Gastrocnemius medialis (tissue), 4 donors: ENCODE measurements at places on chromosomes 11 and 22. TPM values are rescaled to one million over a fixed set of nuclear protein-coding genes. Genes with fewer than 3 reads are reported as not detected.

DNA sequence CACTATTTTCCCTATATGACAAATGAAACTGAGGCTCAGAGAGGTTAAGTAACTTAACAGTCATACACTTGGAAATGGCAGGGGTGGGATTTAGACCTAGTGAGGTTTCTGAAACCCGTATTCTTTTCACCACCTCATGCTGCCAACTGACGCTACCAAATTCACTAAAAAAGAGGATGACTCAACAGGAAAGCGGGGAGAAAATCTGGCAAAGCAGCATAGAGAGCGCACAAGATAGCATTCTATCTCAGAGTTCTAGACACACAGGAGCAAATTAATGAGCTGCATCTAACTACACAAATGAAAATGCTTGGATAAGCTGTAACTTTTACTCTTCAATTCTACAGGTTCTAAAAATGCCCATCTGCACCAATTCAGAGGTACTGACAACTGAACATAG lies 136.4 kb downstream of the RBFOX2 start:
- H3K27ac ChIP-seq: no peak overlapping the region
- H3K4me3 ChIP-seq: peak overlapping the region; percentile 10
- no peaks in the 10 kb centered on the region for H3K36me3 ChIP-seq
- H3K27me3 ChIP-seq: no peaks in the 10 kb centered on the region

DNA sequence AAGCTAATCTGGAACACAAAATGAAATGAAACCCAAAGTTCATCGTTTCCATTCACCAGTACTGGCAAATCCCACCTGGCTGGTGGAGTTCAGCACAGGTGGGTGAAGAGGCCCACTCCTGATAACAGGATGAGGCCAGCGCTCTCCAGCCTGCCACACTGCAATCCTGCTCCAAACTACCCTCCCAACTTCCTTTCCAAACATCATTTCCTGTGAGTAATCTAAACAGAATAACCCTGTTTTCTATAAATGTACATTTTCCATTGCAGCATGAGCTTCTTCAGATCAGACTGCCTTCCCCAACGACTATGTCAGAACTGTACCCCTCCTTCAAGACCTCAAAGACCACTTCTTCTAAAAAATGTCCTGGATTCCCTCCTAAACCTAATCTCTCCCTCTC lies 15.9 kb upstream of the NFRKB start:
- no peaks in the 10 kb centered on the region for H3K4me1 ChIP-seq
- H3K27me3 ChIP-seq: no peaks in the 10 kb centered on the region
- DNase-seq: no peak
- H3K27ac ChIP-seq: no peak overlapping the region

GRCh38 chr22:28208036-28208435 lies 289.0 kb upstream of the PITPNB start:
- H3K4me3 ChIP-seq: no peak overlapping the region
- H3K36me3 ChIP-seq: no peaks in the 10 kb centered on the region
- DNase-seq: no peak
- H3K27me3 ChIP-seq: no peaks in the 10 kb centered on the region

DNA sequence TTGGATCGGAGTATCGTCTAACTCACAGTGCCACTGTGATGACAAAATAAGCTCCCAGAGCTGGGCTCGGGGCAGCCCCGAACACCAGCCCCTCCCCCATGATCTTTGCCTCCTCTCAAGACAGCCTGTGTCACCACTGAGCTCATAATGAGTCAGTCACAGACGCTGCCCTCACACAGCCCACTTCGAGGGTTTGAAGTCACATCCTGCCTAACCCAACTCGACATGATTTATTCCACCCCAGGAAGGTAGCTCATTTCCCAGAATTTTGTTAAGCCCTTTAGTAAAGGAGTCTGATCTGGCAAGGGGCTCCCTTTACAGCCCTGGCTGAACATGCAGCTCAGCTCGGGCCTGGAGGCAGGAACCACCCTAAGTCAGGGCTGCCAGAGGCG lies 22.8 kb downstream of the MYH9 start:
- H3K27me3 ChIP-seq: no peaks in the 10 kb centered on the region
- DNase-seq: no peak
- no peaks in the 10 kb centered on the region for H3K36me3 ChIP-seq
- no peak overlapping the region for H3K4me3 ChIP-seq
- peaks cover 94% of the 10 kb centered on the region for H3K4me1 ChIP-seq

DNA sequence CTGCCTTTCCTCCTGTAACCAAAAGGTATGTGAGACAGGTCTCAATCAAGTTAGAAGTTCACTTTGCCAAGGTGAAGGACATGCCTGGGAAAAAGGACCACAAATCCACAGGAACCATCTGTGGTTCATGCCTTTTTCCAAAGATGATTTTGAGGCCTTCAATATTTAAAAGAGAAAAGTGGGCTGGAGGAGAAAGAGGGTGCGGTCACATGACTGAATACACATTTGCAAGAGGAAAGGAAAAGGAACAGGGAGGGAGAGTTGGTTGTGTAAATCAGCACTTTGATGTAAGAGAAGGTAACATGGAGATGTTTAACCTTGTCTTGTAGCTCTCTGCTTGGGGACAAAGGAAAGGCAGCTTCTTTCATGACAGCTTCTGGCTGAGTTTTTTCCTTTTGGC lies 21.2 kb downstream of the MOV10L1 start:
- DNase-seq: no peak
- H3K36me3 ChIP-seq: no peaks in the 10 kb centered on the region
- H3K27me3 ChIP-seq: peaks cover 25% of the 10 kb centered on the region
- H3K4me1 ChIP-seq: no peaks in the 10 kb centered on the region

DNA sequence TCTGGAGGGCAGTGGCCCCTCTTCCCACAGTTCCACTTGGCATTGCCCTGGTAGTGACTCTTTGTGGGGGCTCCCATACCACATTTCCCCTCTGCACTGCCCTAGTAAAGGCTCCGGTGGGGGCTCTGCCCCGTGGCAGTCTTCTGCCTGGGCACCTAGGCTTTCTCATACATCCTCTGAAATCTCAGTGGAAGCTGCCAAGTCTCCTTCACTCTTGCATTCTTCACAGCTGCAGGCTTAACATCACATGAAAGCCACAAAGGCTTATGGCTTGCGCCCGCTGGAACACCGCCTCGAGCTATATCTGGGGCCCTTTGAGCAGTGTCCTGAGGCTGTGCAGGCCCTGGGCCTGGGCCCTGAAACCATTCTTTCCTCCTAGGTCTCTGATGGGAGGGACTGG lies 25.3 kb downstream of the PLEKHB1 start:
- H3K27me3 ChIP-seq: no peaks in the 10 kb centered on the region
- no peak overlapping the region for H3K27ac ChIP-seq
- no peaks in the 10 kb centered on the region for H3K36me3 ChIP-seq
- DNase-seq: no peak

GRCh38 chr11:46524201-46524770 lies 69.5 kb downstream of the AMBRA1 start:
- H3K27me3 ChIP-seq: no peaks in the 10 kb centered on the region
- H3K36me3 ChIP-seq: no peaks in the 10 kb centered on the region
- no peak for DNase-seq
- peaks cover 44% of the 10 kb centered on the region for H3K4me1 ChIP-seq

DNA sequence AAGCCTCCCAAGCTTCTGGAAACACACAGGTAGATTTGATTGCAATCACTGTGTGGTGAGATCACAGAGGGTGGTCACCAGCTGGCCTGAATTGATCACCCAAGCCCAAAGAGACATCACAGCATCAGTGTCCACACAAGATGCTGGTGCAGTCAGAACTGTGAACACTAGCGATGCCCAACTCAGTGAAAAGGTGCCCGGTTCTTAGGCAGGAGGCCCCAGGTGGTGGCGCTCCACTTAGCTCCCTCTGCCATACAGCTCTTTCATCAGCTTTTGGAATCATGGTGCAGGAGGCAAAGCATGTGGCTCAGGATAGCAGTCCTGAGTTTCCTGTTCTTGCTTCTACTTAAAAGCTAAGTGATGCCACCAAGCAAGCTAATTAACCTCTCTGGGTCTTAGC lies 11.1 kb downstream of the DGCR2 start:
- H3K36me3 ChIP-seq: no peaks in the 10 kb centered on the region
- DNase-seq: peak; percentile 23
- peaks cover 61% of the 10 kb centered on the region for H3K4me1 ChIP-seq
- H3K27ac ChIP-seq: peak overlapping the region; percentile 90
- H3K27me3 ChIP-seq: no peaks in the 10 kb centered on the region
- no peak overlapping the region for H3K4me3 ChIP-seq

- H3K27me3 ChIP-seq: no peaks in the 10 kb centered on the region
- H3K4me1 ChIP-seq: peaks cover 51% of the 10 kb centered on the region
- H3K36me3 ChIP-seq: no peaks in the 10 kb centered on the region
- DNase-seq: no peak
These were observed 226.4 kb downstream of the ADAMTS15 start for GRCh38 chr11:130674686-130675308.

DNA sequence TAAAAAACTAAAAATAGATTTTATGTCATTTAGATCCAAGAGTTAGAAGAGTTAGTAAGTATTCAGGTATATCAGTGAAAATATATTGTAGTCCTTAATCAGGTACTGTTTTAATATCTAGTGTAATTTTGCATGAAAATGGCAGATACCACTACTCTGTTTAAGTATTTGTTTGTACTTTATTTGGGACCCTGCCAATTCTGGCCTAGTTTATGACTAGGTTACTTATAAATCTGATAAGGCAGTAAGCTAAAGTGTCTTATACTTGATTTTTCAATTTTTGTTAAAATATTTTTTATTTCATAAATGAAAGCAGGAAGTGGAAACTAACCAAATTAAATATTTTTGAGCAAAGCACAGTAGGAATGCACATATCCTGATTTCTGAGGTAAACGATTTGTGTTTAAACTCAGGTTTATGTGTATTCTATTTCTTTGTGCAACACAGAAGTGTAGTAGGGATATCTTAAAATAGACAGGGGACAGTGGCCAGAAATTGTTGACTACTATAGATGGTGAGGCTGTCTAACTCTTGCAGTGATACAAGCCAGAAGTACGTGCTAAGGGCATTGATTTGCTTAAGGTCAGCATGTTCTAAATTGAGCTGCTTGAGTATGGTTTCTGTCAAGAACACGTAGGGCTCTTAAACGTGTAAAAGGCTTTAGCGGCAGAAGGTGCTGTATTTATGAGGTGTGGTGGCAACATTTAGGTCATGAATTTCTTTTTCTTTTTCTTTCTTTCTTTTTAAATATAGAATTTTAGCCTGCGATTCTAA lies 34.0 kb downstream of the HIPK3 start:
- peak overlapping the region; percentile 21 for H3K4me3 ChIP-seq
- H3K36me3 ChIP-seq: peaks cover 9% of the 10 kb centered on the region
- no peaks in the 10 kb centered on the region for H3K27me3 ChIP-seq
- peaks cover 81% of the 10 kb centered on the region for H3K4me1 ChIP-seq
- peak; percentile 54 for DNase-seq

- H3K27ac ChIP-seq: no peak overlapping the region
- H3K4me3 ChIP-seq: no peak overlapping the region
- no peaks in the 10 kb centered on the region for H3K36me3 ChIP-seq
- no peaks in the 10 kb centered on the region for H3K4me1 ChIP-seq
- no peaks in the 10 kb centered on the region for H3K27me3 ChIP-seq
These were observed 636.7 kb downstream of the TBC1D22A start for GRCh38 chr22:47398921-47399790.

DNA sequence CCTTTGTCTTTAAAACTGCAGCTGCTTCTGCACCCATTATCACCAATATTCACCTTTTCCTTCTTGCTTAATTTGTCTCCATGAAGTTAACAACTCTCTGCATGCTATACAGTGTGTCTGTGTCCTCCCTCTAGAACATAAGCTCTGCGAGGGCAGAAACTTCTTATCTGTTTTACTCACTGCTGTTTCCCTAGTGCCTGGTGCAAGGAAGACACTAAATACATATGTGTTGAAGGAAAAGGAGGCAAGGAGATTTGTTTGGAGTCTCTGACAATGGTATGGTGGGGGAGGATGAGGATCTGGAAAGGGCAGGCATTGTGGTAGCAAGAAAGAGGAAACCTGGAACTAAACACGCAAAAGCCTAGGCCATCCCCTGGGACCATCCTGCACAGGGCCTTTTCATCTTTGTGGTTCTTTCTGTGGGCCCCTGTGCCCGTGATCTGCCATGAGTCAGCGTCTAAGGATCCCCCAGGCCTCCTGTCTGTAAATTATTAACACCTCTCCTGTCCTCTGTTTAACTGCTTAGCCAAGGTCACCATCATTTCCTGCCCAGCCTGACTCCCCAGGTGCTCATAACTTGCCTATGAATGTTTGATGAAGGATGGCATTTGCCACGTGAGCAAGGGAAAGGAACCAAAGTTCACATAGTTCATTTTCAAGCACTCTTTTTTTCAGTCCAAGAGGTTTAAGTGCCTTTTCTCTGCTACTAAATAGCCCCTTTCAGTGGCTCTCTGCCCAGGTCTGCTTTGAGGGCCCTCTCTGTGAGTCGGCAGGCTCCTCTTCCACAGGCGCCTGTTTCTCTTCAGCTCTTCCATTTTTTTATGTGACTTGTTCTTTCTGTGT lies 131.1 kb downstream of the RASSF10 start:
- H3K27me3 ChIP-seq: no peaks in the 10 kb centered on the region
- DNase-seq: no peak
- H3K4me1 ChIP-seq: no peaks in the 10 kb centered on the region
- no peaks in the 10 kb centered on the region for H3K36me3 ChIP-seq

- no peak for DNase-seq
- no peaks in the 10 kb centered on the region for H3K4me1 ChIP-seq
- H3K27me3 ChIP-seq: no peaks in the 10 kb centered on the region
- no peak overlapping the region for H3K4me3 ChIP-seq
- no peaks in the 10 kb centered on the region for H3K36me3 ChIP-seq
These were observed 120.0 kb upstream of the SERPIND1 start for GRCh38 chr22:20653795-20654342.

DNA sequence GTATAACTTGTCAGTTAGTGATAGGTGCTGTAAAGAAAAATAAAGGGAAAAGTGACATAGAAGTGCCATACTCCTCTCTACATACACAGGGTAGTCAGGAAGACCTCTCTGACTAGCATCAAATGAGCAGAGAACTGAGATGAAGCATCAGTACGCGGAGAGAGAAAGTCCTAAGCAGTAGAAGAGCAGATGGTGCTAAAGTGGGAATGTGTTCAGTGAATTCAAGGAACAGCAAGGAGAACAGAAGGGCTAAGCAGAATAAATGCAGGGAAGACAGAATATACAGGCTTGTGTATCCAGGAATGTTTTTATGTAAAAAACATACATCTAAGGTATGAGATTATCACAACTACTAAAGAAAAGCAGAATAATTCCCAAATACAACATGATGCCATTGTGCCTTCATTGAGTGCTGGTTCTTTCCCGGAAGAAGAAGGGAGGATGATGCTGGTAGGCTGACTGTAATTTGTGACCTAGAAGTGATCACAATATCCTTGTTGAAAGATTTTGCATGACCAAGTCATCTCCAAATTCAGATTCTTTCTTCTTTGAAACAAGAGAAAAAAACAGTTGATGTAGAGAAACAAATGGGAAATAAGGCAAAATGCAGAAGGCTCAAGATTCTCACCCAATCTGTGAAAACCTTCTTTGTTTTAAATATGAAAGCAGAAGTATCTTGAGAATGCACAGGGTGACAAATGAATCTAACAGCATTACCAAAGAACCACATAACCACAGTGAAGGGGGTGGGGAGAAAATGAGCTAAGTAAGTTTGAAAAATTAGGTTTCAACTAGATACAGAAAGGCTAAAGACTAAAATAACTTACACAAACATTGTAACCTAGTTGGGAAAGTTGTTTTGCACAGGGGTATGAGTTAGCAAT lies 20.5 kb downstream of the MRE11 start:
- H3K4me1 ChIP-seq: no peaks in the 10 kb centered on the region
- no peak for DNase-seq
- H3K27me3 ChIP-seq: no peaks in the 10 kb centered on the region

- no peaks in the 10 kb centered on the region for H3K36me3 ChIP-seq
- no peak for DNase-seq
- no peaks in the 10 kb centered on the region for H3K4me1 ChIP-seq
- H3K4me3 ChIP-seq: peak within 1 kb of the TSS; percentile 49
These were observed at the start of gene MGAT3 for GRCh38 chr22:39456522-39457197. Gene MGAT3, plus strand, starts transcription at chr22:39457012. Its CDS starts 30,336 bp downstream, at chr22:39487348.

The SCGB1C1 gene
- total RNA-seq: not detected

The ARSA gene
- 17.8 TPM for total RNA-seq

The FJX1 gene
- 1.6 TPM for total RNA-seq

The OR4D5 gene
- not detected for total RNA-seq

The ELFN2 gene
- 0.03 TPM for total RNA-seq

The ISX gene
- total RNA-seq: not detected

The CNTF gene
- total RNA-seq: 3.2 TPM
